ENCODE measurements at places on chromosomes 5 and 9.

GRCh38 chr9:126413391-126414068 lies 86.9 kb downstream of the MVB12B start:
- no peak for DNase-seq

GRCh38 chr5:80117446-80117845 lies 82.3 kb downstream of the THBS4 start:
- DNase-seq: no peak

DNA sequence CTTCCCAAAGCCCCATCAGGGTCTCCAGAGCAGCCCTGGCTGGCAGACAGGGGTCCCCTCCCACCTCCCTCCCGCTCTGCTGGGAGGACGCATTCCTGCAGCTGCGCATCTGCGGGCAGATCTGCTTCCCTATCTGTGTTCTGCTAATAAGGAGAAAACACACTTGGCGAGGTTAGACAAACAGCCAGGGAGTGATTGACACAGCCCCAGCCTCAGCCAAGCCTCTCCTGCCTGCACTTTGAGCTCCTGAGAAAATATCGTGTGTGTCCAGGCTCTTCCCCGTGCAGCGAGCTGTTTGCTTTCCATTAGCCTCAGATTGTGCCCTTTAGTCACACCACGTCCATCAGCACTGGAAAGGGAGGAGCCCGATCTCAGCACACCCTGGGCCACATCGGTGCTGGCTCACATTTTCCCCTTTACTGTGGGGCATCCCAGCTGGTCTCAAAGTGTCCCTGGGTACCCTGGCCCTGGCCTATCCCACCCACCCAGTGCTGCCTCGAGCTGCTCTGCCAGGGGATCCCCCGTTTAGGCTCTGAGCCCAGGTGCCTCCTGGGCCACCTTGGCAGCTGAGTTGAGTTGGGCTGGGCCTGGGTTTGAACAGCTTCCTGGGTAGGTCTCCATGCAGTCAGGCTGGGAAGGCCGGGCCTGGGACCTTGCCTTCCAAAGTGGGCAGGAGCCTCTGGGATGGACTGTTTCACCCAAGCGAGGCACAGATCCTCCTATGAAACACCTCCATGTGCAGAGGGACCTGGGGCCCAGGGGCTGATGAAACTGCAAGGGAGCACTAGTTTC lies 61.1 kb downstream of the BARX1 start:
- DNase-seq: no peak

GRCh38 chr5:19322716-19323485 lies 665.1 kb downstream of the CDH18 start:
- DNase-seq: no peak

DNA sequence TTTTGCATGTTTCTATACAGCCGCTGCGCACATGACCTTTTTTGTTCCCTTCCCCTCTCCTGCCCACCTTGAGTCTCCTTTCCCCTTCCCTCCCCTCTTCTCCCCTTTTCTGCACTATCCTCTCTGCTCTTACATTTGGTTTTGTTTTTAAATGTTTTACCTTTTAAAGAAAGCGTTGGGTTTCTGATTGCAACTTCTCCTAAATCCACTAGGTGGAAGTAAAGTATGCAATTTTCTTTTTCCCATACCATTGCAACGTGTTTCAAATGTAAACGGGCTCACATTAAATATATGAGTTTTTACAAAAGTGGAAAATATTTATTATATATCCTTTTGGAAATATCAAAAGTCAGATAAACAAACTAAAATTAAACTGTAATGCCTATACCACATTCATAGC lies 500.9 kb downstream of the DIRAS2 start:
- no peak for DNase-seq

DNA sequence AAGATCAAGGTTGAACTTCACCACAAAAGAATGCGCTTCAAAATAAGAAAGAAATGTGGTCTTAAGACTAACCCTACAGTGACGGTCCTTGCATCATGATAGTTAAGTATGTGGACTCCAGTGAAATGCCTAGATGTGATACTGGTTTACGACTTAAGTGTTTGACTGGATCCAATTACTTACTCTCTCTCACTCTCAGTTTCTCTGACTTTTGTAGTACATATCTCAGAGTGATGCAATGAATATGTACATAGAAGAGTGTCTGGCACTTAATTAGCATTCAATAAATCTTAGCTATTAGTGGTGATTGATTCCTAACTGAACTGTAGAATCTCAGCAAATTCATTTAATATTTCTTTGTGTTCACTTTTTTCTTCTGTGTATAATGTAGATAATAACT lies 411.7 kb upstream of the ITGA1 start:
- DNase-seq: no peak

DNA sequence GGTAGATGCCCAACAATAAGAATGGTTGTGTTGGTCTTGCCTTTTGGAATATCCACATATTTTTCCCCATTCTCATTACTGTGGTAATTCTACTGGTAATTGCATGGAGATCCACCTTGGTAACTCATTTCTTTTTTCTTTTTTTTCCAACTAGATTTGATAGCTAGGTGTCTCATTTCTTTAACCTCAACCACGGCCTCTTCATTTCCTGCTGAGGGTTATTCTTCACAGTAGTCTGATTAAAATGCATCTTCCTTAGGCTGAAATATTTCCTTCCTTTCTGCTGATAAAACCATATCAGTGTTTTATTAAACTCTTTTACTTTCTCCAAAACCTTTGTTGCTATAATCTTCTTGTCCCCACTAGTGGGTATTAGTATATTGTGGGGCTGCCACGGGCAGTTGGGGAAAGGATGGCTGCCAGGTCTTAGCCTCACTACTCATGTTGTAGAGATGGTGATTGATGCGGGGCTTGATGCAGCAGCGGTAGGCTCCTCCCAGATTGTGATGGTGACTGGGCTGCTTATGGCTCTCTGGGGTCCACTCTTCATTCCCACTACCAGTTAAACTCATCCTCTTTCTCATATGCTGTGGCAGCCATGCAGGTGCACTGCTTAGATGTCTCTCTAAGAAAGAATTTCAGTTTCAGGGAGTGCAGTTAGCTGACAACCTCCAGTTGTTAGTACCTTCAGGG lies 35.9 kb downstream of the KIF2A start:
- no peak for DNase-seq

DNA sequence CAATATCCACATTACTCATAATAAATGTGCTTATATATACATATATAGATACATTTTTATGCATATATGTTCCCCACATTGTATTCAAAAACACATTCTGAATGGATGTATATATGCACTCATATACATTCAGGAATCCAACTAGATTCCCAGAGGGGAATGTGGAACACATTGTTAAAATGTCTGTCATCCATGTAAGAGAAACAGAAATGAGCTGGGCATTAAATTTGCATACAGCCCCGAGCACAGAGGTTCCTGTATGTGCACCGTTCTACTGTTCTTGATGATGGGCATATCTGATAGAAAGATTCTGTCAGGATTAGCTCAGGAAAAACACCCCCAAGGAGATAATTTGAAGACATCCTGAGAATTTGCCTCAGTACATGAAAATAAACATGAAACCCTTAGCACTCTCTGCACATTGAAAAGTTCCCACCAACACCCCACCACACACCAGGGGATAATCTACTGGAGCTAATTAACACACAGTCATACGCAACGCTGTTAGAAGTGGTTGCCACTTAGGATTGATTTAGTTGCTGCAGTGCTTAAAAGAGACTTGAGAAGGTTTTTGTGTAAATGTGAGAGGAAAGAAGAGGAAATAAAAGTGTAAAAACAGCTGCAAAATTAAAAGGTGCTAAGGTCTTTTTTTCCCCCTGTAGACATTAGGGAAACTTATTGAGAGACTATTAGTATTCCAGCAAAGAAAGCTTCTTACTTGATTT lies 223.3 kb downstream of the SLF1 start:
- no peak for DNase-seq

GRCh38 chr5:158812408-158812807 lies 287.3 kb downstream of the EBF1 start:
- DNase-seq: peak; percentile 6

- no peak for DNase-seq
Observed at GRCh38 chr5:144131261-144131660, 39.2 kb downstream of the YIPF5 start.

- DNase-seq: no peak
Observed at GRCh38 chr9:115328228-115328627, 210.3 kb upstream of the TNC start.

GRCh38 chr9:98660541-98660940 lies 48.2 kb downstream of the GABBR2 start:
- DNase-seq: no peak

- no peak for DNase-seq
Observed at GRCh38 chr5:125612181-125612721, 811.0 kb upstream of the GRAMD2B start.

- no peak for DNase-seq
Observed at GRCh38 chr5:37552770-37553719, 173.9 kb downstream of the WDR70 start.

GRCh38 chr5:109859537-109859936 lies 169.8 kb downstream of the MAN2A1 start:
- DNase-seq: no peak

DNA sequence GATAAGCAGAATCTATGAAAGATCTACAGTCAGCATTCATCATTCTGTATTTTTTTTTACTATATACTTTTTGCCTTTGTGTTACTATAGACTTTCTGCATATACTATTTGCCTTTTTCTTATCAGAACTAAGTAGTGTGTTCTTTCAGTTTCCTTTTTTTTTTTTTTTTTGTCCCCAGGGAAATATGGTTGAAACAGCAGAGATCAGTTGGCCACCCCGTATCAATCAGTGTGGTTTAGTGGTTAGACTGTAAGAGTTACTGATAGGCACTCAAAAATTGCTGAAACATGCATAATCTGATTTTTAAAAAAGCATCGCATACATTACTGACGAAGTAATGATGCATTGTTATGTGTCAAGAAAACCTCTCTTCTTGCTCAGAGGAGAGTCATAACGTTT lies 990.8 kb upstream of the EDIL3 start:
- DNase-seq: no peak

DNA sequence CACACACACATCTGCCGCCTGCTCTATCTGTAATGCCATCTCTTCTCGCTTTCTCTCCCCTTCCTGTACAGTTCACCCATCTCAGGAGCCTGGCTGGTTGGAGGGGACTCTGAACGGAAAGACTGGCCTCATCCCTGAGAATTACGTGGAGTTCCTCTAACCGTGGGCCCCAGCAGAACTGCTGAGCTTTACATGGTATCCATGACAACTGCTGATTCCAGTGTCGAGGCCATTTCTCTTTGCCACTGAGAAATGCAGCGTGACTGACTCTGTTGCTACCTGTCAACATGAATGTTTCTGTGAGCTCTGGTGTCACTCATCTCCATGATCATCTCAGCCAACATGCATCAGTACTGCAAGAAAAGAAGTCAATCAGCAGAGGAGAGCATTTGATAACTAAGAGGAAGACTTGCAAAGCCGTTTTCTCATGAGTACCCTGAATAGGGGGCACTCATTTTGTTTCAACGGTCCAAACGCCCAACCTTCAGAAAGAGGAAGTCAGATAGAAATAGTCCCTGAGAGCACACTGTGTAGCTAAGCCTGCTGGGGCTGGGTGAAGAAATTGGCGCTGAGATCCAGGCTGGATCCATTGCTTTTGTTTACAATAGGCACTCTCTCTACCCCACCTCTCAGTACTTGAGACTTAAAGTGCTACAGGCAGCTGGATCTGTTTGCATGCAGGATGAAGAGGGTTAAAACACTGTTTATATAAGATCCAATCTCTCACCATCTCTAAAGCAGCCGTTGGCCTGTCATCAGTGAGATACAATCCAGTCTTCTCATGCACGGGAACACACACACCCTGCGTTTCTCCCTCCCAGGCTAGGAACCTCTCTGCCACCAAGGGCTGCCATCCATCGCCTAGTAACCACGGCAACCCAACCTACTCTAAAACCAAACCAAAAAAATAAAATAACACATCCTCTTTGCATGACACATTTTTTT lies 180.9 kb downstream of the NR3C1 start:
- peak; percentile 96 for DNase-seq

GRCh38 chr5:1035421-1036405 lies 27.1 kb downstream of the NKD2 start:
- no peak for DNase-seq

DNA sequence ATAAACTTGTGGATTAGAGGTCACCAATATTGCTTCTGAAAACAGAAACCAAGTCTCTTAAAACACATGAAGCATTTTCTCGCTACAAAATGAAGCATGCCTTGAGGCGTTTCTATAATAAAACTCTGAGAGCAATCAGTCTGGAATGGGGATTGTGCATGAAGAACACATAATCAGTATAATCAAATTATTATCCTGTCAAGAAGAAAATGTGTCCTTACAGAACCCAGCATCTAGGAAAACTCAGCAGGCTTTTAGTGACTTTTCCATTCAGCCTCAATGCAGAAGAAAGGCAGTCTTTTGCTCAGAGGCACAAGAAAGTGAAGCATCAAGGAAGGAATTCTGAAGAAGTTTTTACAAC lies 121.9 kb downstream of the CDH18 start:
- DNase-seq: no peak

GRCh38 chr5:179215576-179215975 lies 129.7 kb downstream of the ADAMTS2 start:
- DNase-seq: no peak

GRCh38 chr9:116144038-116144437 lies 9.6 kb upstream of the PAPPA start:
- DNase-seq: no peak

- DNase-seq: no peak
Observed at GRCh38 chr5:180050121-180050940, 21.2 kb downstream of the RNF130 start.

- no peak for DNase-seq
Observed at GRCh38 chr5:118544887-118545449, 443.4 kb downstream of the DTWD2 start.

DNA sequence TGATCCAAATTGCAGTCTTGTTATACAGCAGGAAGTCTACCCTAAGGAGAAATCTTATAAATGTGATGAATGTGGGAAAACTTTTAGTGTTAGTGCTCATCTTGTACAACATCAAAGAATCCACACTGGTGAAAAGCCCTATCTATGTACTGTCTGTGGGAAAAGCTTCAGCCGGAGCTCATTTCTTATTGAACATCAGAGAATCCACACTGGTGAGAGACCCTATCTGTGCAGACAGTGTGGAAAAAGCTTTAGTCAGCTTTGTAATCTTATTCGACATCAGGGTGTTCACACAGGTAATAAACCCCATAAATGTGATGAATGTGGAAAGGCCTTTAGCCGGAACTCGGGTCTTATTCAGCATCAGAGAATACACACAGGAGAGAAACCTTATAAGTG lies 10.4 kb downstream of the ZNF189 start:
- DNase-seq: no peak

DNA sequence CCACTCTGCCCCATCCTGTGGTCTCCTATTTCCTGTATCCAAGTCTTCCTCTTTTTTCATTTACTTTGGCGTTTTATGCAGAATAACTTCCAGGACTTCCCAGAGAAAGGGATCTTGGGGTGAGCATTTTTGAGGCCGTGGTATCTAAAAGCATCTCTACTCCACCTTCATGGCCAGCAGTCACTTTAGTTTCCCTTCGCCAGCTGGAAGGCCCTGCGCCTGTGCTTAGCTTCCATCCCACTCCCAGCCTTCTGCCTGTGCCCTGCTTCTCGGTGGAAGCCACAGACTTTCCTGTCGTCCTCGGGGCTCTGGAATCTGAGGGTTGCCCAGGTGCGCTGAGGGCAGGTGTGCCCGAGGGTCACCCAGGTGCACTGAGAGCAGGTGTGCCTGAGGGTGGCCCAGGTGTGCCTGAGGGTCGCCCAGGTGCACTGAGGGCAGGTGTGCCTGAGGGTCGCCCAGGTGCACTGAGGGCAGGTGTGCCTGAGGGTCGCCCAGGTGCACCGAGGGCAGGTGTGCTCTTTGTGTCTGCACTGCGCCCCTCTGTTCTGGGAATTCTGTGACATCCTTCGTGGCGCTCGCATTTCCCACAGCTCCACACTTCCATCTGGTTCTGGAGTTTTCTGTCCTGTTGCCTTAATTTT lies 32.4 kb upstream of the LRRC14B start:
- no peak for DNase-seq

- DNase-seq: no peak
Observed at GRCh38 chr9:132357764-132358163, 3.0 kb upstream of the SETX start.

All from hematopoietic multipotent progenitor cell (in vitro differentiated cells).